ENCODE measurements at places on chromosomes 16 and 17.

DNA sequence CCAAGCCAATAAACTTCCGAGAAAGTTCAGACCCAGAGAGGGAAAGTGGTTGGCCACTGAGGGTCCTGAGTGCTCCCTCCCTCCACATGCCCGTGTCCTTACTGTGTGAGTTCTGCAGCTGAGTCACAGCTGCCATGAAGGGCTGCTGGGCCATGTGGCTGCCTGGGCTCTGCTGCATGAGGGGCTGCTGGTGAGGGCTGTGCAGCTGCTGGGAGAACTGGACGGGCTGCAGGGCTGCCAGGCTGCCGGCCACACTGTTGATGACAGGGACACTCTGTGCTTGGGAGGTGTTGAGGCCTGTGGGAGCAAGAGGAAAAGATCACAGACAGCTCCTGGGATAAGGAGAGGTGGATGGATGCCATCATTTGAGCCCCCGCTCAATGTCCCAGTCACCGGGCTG lies 44.0 kb downstream of the HNF1B start:
- DNase-seq: no peak

DNA sequence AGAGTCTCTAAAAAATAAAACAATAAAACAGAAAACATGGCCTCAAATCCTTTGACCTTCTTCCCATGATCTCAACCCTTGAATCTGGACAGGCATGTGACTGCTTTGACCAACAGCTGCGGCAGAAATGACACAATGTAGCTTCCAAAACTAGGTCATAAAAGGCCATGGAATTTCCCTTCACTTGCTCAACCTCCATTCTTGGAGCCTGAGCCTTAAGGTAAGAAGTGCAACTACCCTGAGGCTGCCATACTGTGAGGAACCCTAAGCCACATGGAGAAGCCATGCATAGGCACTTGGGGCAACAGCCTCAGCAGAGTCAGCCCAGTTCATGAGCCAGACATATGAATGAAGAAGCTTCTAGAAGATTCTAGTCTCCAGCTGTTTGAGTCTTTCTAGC lies 75.7 kb upstream of the BRD7 start:
- no peak for DNase-seq

DNA sequence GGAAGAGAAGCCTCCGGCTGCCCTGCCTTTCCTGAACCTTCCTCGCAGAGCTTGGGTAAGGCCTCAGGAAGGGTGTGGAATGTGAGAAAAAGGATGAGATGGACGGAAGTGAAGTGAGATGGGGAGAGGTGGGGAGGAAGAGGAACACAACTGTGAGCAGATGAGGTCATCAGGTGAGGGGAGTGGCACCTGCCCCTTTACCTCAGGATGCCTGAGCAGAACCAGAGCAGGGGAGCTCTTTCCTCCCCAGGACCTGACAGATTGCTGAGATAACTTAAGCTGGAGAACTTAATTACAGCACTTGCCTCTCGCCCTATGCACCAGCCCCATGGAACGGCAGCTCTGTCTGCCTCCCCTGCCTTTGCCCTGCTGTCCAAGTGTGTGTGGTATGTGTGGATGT lies 29.8 kb downstream of the TMEM132E start:
- DNase-seq: no peak

DNA sequence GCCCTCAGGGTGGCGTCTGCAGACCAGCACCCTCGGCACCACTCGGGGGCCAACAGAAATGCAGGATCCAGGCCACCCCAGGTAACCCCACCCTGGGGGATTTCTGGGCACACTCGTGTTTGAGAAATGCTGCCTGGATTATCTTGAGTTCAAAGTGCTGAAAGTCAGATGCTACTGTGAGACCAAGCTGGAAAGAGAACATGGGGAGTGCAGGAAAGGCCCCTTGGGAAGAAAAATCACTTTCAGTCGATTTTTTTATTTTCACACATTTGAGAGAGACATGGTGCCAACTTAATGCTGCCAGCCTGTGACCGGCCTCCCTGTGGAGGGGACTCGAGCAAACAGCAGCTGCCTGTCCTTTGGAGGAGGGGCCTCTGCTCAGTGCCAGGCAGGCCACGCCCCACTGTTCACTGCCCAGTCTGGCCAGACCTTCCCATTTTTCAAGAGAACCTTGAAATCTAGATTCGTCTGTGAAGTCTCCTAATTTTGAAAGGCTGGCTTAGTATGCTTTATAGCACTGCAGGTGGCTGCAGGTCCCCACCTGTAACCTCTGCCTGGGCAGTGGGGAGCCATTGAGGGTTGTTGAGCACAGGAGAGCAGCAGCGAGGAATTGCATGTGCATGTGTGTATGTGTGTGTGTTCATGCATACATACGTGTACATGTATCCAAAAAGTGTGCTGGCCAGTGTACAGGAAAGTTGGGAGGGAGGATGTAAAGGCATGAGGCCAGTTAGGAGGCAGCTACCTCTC lies 70.7 kb upstream of the PLCG2 start:
- no peak for DNase-seq

GRCh38 chr17:81408049-81408448 lies 12.8 kb downstream of the BAHCC1 start:
- no peak for DNase-seq

DNA sequence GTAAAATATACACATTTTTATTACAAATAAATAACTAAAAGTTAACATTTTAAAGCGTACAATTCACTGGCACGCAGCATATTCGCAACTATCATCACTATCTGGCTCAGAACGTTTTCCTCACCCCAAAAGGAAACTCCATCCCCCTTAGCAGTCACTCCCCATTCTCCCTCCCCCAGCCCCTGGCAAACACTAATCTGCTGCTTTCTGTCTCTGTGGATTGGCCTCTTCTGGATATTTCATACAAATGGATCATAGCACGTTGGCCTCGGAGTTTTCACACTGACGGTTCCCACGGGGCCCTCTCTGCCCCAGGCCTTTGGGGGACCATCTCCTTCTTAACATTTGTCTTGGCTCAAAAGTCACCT lies 64.6 kb downstream of the RTN4RL1 start:
- DNase-seq: no peak

- DNase-seq: no peak
Measured at GRCh38 chr17:13598353-13599167, 3.2 kb downstream of the HS3ST3A1 start.

- DNase-seq: no peak
Measured at GRCh38 chr16:72425571-72426341, 253.8 kb upstream of the PMFBP1 start.

GRCh38 chr17:69874175-69874670 lies 200.8 kb upstream of the KCNJ16 start:
- no peak for DNase-seq

GRCh38 chr17:42246515-42246914 lies 29.7 kb downstream of the STAT5B start:
- DNase-seq: no peak

DNA sequence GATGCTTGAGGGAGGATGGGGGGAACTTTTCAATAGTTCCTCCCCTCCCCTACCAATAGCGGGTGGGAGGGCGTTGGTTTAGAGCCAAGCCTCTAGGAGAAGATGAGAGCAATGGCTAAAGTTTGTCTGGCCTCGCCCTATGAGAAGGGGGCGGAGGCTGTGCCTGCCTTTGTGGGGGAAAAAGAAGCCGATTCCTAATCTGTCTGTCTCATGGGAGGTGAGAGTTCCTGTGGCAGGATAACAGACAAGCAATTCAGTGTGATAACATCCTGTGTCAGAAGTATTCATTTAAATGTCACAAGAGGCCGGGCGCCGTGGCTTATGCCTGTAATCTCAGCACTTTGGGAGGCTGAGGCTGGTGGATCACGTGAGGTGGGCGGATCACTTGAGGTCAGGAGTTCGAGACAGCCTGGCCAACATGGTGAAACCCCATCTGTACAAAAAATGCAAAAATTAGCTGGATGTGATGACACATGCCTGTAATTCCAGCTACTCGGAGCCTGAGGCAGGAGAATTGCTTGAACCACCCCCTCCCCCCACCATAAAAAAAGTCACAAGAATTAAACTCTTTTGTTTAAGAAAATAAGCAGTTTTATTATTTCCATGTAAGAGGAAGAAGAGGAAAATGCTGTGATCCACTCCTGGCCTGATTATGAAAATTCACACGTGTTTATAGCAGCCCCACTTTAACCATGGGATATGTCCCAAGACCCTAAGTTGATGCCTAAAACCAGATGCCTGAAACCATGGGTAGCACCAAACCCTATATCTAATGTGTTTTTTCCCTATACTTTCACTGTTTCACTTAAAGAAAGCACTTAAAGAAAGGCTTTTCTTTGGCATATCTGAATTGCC lies 1.7 kb downstream of the SLFN5 start:
- peak; percentile 78 for DNase-seq

GRCh38 chr17:20098314-20098713 lies 89.2 kb downstream of the SPECC1 start:
- DNase-seq: no peak

DNA sequence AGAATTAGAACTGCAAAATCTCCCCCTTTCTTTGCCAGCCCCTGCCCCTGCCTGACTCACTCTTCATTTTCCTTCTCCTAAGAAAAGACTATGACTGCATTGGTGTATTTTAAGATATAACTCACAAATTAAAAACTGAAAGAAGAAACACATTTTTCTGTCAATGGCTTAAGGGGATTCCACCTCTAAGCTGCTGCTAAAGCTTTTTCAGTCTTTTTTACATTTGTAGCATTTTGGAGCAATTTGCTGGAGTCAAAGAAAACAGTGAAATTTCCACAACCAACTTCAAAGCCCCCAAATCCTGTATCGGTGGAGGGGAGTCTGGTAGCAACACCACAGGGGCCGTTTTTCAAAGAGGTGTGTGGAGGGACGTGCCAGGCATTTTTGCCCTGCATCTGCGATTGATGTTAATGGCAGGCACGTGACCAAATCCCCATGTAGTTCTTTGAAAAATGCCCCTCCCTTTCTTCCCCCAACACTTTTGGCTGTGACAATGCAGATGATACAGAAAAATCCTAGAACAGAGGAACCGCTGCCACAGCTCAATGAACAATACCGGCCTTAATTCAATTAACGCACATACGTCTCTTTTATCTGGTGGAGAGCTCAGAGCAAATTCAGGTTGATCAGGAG lies 28.5 kb downstream of the MAF start:
- no peak for DNase-seq

GRCh38 chr17:82740906-82741759 lies 5.7 kb downstream of the FN3K start:
- no peak for DNase-seq

- no peak for DNase-seq
Measured at GRCh38 chr16:20249211-20249610, 78.1 kb downstream of the GP2 start.

- no peak for DNase-seq
Measured at GRCh38 chr16:64109241-64109640, 1012.6 kb downstream of the CDH11 start.

GRCh38 chr16:88049561-88050545 lies 98.6 kb downstream of the BANP start:
- DNase-seq: no peak

- no peak for DNase-seq
Measured at GRCh38 chr17:77354670-77355455, 214.1 kb downstream of the SEC14L1 start.

GRCh38 chr17:8473451-8474192 lies 37.9 kb downstream of the NDEL1 start:
- DNase-seq: no peak

- no peak for DNase-seq
Measured at GRCh38 chr17:42129109-42129837, 6.7 kb downstream of the HSPB9 start.
